Activated T-cell treated with anti-CD3 and anti-CD28 coated beads, Interleukin-2, amount 50 U/mL, for 24 hours (primary cell): ENCODE measurements at places on chromosomes 1 and 21.

- peaks cover 6% of the 10 kb centered on the region for H3K36me3 ChIP-seq
- peak; percentile 53 for DNase-seq
- peaks cover 27% of the 10 kb centered on the region for H3K4me1 ChIP-seq
- peaks cover 37% of the 10 kb centered on the region for H3K27me3 ChIP-seq
- H3K4me3 ChIP-seq, result peak within 1 kb of the TSS; percentile 62
- peak within 1 kb of the TSS; percentile 22 for H3K27ac ChIP-seq
Measured at GRCh38 chr1:2529784-2530512, at the start of gene HES5. HES5 (minus strand) TSS chr1:2530263; CDS start chr1:2530164, 99 bp downstream.

DNA sequence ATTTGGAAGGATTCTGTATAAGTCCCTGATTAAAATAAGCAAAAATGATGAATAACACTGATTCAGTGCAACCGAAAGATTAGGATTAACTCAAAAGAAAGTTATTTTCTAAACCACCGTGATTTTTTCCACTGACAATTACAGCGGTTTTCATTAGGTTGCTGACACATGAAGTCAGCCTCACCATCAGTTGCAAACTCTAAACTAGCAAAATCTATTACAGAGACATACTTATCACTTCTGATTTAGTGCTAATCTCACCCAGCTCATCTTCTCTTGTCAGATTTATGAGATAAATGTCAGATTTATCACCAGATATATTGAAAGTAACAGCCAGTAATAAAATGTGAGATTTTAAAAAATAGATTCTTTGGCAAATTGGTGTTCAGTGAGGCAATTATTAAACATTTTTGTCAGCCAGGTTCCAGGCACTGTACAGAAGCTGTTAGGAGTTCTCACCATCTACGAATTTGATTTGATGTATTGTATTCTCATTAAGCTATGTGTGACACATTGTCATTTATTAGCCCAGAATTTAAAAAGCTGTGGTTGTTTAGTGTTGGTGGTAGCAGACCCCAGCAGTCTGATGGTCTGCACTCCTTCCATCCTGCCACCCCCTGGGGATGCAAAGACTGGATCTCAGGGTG lies 37.3 kb upstream of the LGALS8 start:
- H3K4me1 ChIP-seq, result peaks cover 24% of the 10 kb centered on the region
- peaks cover 7% of the 10 kb centered on the region for H3K27me3 ChIP-seq
- H3K36me3 ChIP-seq, result peaks cover 9% of the 10 kb centered on the region
- H3K27ac ChIP-seq, result peak overlapping the region; percentile 3
- no peak overlapping the region for H3K4me3 ChIP-seq

- no peak overlapping the region for H3K27ac ChIP-seq
- H3K4me3 ChIP-seq, result no peak overlapping the region
- H3K36me3 ChIP-seq, result no peaks in the 10 kb centered on the region
- no peaks in the 10 kb centered on the region for H3K4me1 ChIP-seq
- no peaks in the 10 kb centered on the region for H3K27me3 ChIP-seq
Measured at GRCh38 chr1:78292361-78292760, 198.4 kb upstream of the PTGFR start.

GRCh38 chr1:178934546-178934945 lies 63.7 kb upstream of the ANGPTL1 start:
- no peak overlapping the region for H3K4me3 ChIP-seq
- peaks cover 3% of the 10 kb centered on the region for H3K27me3 ChIP-seq
- no peaks in the 10 kb centered on the region for H3K36me3 ChIP-seq
- DNase-seq, result no peak
- no peak overlapping the region for H3K27ac ChIP-seq

GRCh38 chr1:204733869-204734596 lies 48.5 kb upstream of the LRRN2 start:
- H3K4me1 ChIP-seq, result no peaks in the 10 kb centered on the region
- no peak for DNase-seq
- H3K36me3 ChIP-seq, result no peaks in the 10 kb centered on the region
- H3K4me3 ChIP-seq, result no peak overlapping the region

GRCh38 chr1:199687321-199687720 lies 340.2 kb upstream of the NR5A2 start:
- peaks cover 36% of the 10 kb centered on the region for H3K27me3 ChIP-seq
- no peak overlapping the region for H3K4me3 ChIP-seq
- no peak for DNase-seq
- H3K36me3 ChIP-seq, result no peaks in the 10 kb centered on the region

DNA sequence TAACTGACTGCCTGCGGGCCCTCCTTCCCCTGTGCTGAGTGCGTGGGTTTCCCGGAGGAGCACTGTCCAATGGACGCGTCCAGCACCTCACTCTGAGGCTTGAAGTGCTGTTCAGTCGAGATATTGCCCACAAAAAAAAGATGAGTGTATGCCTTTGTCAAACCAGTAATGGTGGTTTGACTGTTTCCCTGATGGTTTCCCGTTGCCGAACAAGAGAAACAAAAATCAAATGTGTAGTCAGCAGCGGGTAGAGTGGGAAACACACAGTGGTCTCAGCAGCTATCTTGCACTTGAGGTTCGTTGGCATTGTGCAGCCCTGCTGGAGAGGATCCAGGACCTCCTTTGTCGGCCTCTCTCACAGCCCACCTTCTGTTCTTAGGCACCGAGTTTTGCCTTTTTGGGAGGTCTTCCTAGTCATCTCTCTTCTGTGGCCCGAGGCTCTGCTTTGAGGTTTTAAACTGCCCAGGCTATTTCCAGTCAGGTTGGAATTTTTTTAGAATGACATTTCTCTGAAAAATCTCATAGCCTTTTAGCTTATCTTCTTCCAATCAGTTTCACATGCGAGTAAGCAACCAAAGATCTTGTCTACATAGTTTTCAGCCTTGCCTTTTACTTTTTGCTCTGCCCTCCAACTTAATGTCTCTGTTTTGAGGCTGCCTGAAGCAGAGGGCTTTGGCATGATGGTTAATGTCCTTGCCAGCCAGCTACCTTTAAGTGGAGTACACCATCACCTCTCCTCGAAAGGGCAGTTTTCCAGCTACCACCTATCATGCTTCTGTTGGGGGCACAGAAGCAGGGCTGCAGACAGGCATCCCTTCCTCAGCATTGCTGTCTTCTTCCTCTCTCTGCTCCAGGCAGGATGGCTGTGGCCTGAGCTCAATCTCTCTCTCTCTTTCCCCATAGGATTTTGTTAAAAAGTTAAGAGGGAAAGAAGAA lies 132.3 kb downstream of the URB2 start:
- H3K27ac ChIP-seq, result no peak overlapping the region
- DNase-seq, result no peak
- peaks cover 17% of the 10 kb centered on the region for H3K4me1 ChIP-seq
- no peaks in the 10 kb centered on the region for H3K36me3 ChIP-seq
- H3K4me3 ChIP-seq, result no peak overlapping the region
- no peaks in the 10 kb centered on the region for H3K27me3 ChIP-seq

DNA sequence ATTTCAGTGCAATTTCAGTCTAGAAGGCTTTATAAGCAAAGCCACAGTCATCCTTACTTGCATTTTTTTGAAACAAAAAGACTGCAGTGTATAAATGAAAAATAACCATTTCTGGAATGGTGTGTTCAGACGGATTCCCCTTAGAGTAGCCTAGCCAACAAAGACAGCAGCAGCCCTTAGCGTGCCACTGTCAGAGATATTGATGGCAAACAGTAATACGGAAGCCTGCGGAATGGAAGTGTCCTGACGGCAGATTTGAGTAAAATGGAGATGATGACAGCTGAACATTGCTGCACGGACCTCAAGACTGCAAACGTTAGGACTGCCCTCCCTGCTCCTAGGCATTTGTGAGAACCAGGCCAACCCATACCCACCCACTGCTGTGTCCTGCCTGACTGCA lies 54.7 kb downstream of the PDE9A start:
- no peak for DNase-seq
- no peaks in the 10 kb centered on the region for H3K27me3 ChIP-seq
- no peak overlapping the region for H3K27ac ChIP-seq
- no peaks in the 10 kb centered on the region for H3K36me3 ChIP-seq
- H3K4me3 ChIP-seq, result no peak overlapping the region
- no peaks in the 10 kb centered on the region for H3K4me1 ChIP-seq

GRCh38 chr1:24257373-24257772 lies 61.8 kb upstream of the GRHL3 start:
- DNase-seq, result no peak
- H3K4me1 ChIP-seq, result no peaks in the 10 kb centered on the region
- H3K4me3 ChIP-seq, result no peak overlapping the region

- no peak overlapping the region for H3K27ac ChIP-seq
- DNase-seq, result no peak
- H3K36me3 ChIP-seq, result no peaks in the 10 kb centered on the region
- no peak overlapping the region for H3K4me3 ChIP-seq
- H3K27me3 ChIP-seq, result peaks cover 17% of the 10 kb centered on the region
- no peaks in the 10 kb centered on the region for H3K4me1 ChIP-seq
Measured at GRCh38 chr1:13624526-13624925, 40.9 kb downstream of the PDPN start.

DNA sequence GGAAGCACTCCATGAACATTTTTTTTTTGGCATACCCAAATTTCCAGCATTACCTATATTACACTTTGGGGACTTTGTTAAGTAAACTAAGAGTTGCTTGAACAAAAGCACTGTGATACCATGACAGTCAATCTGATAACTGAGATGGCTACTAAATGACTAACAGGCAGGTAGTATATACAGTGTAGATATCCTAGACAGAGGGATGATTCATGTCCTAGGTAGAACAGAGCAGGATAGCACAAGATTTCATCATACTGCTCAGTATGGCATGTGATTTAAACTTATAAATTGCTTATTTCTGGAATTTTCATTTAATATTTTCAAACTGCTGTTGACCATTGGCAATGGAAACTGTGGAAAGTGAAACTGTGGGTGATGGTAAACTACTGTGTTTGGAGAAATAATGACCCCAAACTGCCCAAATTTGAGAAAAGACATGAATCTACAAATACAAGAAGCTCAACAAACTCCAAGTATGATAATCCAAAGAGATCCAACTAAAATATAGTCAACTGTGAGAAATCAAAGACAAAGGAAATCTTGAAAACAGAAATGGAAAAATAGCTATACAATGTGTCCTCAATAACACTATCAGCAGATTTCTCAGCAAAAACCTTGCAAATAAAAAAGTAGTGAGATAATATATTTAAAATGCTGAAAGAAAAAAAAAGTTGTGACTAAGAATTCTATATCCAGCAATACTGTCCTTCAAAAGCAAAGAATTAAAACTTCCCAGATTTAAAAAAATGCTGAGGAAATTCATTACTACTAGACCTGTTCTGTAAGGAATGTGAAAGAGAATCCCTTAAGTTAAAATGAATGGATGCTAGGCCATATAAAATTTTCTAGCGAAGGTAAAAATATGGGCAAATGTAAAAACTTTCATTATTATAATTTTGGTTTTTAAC lies 410.4 kb downstream of the DUSP10 start:
- no peak overlapping the region for H3K4me3 ChIP-seq
- DNase-seq, result no peak
- no peaks in the 10 kb centered on the region for H3K36me3 ChIP-seq
- peaks cover 4% of the 10 kb centered on the region for H3K4me1 ChIP-seq
- H3K27me3 ChIP-seq, result peaks cover 27% of the 10 kb centered on the region
- no peak overlapping the region for H3K27ac ChIP-seq

GRCh38 chr1:244231572-244232315 lies 180.7 kb downstream of the ZBTB18 start:
- H3K4me3 ChIP-seq, result peak overlapping the region; percentile 11
- H3K27me3 ChIP-seq, result peaks cover 6% of the 10 kb centered on the region
- H3K4me1 ChIP-seq, result peaks cover 2% of the 10 kb centered on the region
- no peak for DNase-seq

- H3K4me3 ChIP-seq, result no peak overlapping the region
- peaks cover 23% of the 10 kb centered on the region for H3K4me1 ChIP-seq
- no peak overlapping the region for H3K27ac ChIP-seq
- DNase-seq, result no peak
- no peaks in the 10 kb centered on the region for H3K27me3 ChIP-seq
Measured at GRCh38 chr1:194227161-194227560, 1040.7 kb upstream of the B3GALT2 start.

DNA sequence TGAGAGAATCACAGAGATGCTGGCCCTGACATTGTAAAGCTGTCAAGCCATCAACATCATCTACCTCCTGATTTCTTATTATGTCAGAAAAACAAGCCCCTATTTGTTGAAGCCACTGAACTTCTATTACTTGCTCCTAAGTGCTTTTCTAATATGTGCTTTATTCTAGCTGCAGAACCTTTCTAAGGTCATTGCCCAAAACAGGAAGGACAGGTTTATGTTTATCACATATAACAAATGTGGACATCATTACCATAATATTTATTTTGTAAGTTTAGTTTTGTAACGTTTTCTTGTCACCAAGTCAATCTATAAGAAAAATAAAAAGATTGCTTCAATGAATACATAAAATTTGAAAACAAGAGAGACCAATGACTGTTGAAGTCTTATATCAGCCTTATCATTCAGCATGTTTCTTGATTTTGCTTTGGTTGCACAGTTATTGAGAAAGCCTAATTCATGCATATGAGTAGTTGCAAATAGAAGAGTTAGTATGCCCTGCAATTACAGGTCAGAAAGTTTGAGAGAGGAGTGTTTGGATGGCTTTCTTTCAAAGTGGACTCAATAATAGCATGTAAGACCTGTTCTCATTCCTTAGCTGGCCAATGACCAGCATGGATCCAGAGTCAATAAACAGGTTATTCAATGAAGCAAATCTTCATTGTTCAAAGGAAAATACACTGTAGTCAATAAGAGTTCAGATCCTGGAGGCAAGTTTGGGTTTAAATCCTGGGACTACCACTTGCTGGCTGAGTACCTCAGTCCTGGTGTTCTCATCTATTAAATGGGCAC lies 84.1 kb downstream of the MAB21L3 start:
- H3K4me1 ChIP-seq, result peaks cover 6% of the 10 kb centered on the region
- no peak for DNase-seq
- H3K27ac ChIP-seq, result no peak overlapping the region
- H3K4me3 ChIP-seq, result no peak overlapping the region
- peaks cover 3% of the 10 kb centered on the region for H3K27me3 ChIP-seq

DNA sequence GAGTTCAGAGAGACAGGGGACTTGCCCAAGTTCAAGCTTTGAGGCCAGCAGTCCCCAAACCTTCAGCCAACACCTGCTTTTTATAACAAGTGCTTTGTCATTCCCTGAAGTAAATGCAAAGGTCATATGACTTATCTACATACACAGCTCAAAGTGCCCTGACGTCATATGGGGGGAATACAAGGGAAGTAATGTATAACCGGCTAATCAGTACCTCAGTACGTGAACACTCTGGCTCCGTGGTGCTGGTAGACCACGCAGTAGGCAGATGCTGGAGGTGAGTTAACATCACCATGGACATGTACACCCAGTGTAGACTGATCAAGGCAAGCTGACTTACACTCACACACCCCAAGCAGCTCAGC lies 60.0 kb downstream of the BACE2 start:
- no peaks in the 10 kb centered on the region for H3K4me1 ChIP-seq
- H3K27me3 ChIP-seq, result peaks cover 15% of the 10 kb centered on the region
- no peaks in the 10 kb centered on the region for H3K36me3 ChIP-seq
- DNase-seq, result no peak
- H3K27ac ChIP-seq, result no peak overlapping the region
- no peak overlapping the region for H3K4me3 ChIP-seq

- H3K27ac ChIP-seq, result no peak overlapping the region
- H3K4me3 ChIP-seq, result no peak overlapping the region
- H3K4me1 ChIP-seq, result no peaks in the 10 kb centered on the region
- peaks cover 34% of the 10 kb centered on the region for H3K27me3 ChIP-seq
- no peaks in the 10 kb centered on the region for H3K36me3 ChIP-seq
Measured at GRCh38 chr1:110600716-110601115, 5.4 kb downstream of the KCNA2 start.

GRCh38 chr21:25901330-25901979 lies 166.7 kb downstream of the GABPA start:
- no peaks in the 10 kb centered on the region for H3K27me3 ChIP-seq
- H3K4me1 ChIP-seq, result peaks cover 4% of the 10 kb centered on the region
- H3K27ac ChIP-seq, result no peak overlapping the region
- no peak overlapping the region for H3K4me3 ChIP-seq
- peaks cover 32% of the 10 kb centered on the region for H3K36me3 ChIP-seq
